ENCODE measurements at places on chromosomes 1 and 21.

DNA sequence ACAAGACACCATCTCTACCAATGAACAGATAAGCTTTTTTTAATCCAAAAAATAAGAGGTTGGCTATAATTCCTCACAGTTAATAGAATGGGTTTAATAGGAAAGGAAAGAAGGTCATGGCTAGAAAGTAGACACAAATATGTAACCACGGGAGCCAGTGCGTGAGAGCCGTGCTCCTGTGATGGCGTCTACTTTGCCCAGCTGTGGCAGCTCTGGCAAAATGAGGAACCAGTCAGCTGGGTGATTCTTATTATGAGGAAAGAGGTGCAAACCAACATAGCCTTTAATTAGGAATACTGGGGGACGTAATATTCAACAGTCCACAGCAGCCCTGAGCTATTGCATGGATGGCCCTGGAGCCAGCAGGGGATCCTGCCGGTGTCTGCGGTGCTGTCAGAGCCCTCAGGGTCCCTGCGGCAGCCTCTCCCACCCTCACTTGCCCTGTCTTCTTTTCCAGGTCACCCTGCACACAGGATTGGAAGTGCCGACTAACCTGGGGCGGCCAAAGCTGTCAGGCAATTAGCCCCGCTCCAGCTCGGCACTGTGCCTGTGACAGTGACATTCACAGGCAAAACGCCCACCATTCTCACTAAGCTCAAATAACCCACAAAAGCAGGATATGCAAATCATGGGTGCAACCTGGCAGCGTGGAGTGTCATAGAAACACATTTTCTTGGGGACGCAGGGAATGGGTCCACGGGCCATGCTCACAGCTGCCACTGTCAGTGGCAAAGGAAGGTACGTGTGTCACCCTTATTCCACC, 25.9 kb upstream of the GNPAT start:
- no peak for DNase-seq

GRCh38 chr1:110112143-110112542, at the start of gene UBL4B:
Gene UBL4B (plus strand): TSS chr1:110112443. CDS start chr1:110112535, 92 bp downstream.
- DNase-seq = no peak

GRCh38 chr21:27158967-27159366, 192.1 kb upstream of the ADAMTS5 start:
- DNase-seq = no peak

- DNase-seq = no peak
These were observed 101.0 kb upstream of the ZC3H12A start for GRCh38 chr1:37373413-37373812.

DNA sequence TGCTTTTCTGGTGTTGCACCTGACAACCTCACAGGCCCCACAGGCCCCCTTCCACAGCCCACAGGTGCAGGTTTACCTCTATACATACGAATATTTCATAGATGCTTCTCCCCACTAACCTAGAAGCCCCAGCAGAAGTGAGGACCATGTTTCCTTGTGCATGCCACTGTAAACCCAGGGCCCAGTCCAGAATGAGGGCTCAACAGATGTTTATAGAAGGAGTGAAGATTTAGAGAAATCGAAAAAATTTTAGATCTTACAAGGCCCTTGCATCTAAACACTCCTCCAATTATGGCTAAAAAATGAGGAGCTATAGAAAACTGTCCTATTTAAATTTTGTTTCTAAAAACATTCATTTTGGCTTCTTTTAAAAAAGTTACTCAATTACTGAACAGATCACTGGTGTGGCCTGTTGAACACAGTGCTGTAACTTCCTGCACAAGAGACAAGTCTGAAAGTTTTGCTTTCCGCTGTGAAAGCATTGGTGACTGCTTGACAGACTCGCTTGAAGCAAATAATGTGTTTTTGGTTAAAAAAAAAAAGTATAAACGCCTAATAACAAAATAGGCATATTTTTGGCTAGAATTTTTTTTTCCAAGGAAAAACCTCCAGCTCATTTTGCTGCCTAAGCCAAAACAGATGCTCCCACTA, 1.2 kb downstream of the ABCB10 start:
- no peak for DNase-seq

DNA sequence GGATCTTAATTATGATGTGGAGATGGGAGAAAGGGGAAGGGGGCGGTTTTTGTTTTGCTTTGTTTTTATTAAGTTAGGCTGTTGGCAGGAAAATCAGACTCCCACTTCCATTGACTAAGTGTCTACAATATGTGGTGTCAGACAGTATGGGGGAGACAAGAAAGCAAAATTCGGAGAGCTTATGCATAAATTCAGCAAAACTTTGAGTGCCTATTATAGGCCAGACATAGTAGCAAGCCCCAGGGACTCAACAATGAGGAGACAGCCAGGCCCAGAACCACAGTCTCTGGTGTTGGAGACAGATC, 835 bp upstream of the TSPAN2 start:
- DNase-seq = no peak

- no peak for DNase-seq
These were observed 1.5 kb downstream of the ATP8B2 start for GRCh38 chr1:154326546-154327465.

DNA sequence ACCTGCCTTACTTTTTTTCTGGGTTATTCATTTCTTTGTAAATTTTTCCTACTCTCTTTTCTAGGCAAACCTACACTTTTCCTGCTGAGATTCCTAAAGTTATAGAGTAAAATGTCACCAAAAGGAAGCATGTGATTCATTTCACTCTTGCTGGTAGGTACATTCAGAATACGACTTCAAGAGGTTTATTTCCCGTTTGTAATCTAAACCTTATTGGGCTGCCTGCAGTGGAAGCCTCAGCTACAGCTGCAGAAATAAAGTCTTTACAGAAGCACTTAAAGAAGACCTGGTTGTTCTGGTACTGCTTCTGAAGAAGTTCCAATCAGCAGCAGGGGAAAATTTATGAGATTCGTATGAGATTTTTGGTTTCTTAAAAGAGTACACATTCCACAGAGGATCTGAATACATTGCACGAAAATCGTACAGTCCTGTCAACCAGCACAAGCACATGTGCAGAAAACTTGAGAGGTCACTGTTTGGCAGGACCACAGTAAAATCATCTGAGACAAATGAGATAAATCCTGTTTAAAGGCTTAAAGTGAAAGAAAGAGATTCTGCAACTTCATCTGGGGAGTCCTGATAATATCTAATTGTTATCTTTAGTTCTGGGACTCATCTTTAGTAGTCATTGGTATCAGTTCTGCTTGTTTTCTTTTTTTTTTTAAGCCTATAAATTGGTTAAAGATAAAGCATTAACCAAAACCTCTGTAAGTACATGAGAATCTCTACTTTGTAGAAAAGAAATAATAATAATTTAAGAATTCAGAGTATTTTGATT, 109.9 kb upstream of the ADGRL2 start:
- DNase-seq = no peak

DNA sequence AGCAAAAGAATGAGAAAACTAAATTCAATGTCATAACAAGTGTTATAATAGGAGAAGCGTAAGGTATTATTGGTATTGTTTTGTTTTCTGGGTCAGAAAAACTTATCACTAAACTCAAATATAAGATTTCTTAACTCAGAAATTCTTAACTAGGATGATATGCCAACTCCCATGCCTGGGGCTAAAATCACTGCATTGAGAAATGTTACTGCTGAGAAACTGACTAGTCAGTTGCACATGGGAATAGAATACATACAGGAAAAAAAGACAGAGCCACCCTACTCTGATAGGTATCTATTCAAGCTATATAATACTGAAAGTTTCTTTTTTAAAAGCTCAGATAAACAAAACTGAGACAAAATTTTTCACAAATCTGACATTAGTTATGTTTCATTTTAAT, 56.3 kb downstream of the PRPF38A start:
- DNase-seq = no peak

GRCh38 chr1:107776900-107777663, 187.9 kb downstream of the VAV3 start:
- no peak for DNase-seq

DNA sequence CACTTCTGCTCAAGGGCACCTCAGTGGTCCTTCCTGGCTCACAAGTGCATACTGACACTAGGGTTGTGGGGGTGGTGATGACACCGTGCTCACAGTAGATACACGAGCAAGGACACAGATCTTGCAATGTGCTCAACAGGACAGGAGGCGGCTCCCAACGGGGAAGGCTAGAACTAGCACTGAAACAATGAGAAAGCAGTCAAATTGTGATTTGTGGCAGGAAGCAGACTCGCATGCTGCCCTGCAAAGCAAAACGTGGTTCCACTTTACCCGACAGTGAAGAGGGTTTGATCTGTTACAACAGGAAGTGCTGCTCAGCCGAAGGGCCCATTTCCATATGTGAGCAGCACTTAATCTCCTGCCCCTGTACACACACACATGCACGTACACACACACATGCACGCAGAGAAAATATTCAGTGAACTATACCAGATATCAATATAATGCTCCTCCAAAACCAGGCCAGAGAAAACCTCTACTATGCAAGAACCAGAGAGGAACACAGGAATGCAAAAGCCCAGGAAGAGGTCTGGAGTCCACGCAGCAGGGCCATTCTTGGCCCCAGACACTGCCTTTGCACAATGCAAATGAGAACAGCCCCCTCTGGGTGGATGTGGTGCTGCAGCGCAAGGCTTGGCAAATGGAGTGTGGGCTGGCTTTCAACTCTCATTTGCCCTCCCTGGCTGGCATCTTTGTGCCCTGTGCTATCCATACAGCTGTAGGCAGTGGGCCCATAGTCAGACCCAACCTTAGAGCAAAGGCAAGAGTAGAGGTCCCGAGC, 47.1 kb downstream of the KANK4 start:
- DNase-seq = peak; percentile 17

- no peak for DNase-seq
These were observed 218.1 kb upstream of the L1TD1 start for GRCh38 chr1:61976566-61976965.

DNA sequence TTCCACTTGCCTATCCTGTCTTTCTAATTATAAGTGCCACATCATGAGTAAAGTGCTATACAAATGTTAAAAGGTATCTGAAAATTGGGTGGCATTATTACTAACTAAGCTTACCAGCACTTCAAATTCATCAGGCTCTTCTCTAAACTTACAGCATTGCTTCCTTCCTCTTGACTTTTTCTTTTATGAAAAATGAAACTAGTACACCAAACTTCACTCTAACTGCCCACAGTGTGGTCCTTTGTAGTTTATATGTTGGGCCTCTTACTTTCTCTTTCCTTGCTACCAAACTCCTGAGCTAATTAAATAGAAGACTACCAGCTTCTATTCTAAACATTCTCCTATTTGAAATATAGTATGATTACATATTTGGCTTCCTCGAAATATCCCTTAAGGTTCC, 81.8 kb downstream of the NOTCH2 start:
- no peak for DNase-seq

DNA sequence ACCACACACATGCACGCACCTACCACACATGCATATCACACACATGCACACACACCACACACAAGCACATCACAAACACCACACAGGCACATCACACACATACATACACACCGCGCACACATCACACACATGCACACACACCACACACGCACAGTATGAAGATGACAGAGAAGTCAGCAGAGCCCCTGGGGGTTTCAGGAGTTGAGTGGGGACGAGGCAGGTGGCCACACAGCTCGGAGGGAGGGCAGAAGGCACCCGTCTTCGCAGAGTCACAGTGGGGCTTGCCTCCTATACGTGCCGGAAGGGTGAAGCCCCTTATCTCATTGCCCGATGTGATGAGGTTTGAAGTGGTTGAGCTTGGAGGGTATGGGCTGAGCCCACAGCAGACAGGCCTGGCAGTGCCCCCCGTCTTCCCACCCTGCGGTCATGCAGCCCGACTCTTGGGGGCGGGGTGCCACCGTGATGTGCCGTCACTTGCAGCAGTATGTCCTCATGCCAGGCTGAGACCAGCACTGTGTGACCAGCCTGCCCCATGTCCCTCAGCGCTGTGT, 9.9 kb downstream of the PDE9A start:
- no peak for DNase-seq

DNA sequence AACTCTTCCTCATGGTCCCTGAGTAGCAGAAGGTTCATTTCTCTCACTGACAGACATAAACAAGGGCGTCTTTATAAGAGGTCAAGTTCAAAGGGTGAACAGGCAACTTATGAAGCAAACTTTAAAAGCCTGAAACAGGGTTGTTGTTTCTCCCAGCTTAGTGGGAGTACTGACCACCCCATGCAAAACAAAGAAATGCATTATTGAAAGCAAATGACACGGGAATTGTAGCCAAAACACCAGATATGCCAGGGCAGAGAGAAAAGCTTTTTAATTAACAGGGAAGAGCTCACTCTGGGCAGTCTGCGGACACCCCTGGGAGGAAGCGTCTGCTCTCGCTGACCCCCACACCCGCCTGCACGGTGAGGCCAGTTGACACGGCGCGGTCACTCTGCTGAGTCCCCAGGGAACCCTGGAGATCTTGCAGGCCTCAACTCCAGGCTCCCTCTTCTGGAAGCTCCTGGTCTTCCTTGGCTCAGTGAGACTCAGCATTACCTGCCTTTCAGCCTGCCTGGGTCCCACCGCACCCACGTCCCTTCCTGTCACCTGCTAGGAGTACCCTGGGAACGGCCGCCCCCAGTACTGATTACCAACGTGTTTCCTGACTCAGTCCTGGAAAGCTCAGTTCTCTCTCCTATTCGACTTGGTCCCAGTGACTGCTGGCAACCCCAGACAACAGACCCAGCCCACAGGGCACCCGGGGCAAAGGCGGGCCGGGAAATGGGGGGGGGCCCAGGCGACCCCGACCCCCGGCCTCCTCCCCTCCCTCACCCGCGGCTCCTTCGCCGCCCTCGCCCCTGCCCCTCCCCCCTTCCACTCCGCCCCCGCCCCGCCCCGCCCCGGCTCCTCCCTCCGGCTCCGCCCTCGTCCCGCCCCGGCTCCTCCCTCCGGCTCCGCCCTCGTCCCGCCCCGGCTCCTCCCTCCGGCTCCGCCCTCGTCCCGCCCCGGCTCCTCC, 972 bp downstream of the CFAP410 start:
- DNase-seq = peak; percentile 15

- no peak for DNase-seq
These were observed 52.7 kb upstream of the CXADR start for GRCh38 chr21:17460094-17460493.

Data from activated T-helper 1 cell treated with Interleukin-2 at 50 U/mL for 16 hours (primary cell).